ENCODE measurements at places on chromosomes 12 and 14.

DNA sequence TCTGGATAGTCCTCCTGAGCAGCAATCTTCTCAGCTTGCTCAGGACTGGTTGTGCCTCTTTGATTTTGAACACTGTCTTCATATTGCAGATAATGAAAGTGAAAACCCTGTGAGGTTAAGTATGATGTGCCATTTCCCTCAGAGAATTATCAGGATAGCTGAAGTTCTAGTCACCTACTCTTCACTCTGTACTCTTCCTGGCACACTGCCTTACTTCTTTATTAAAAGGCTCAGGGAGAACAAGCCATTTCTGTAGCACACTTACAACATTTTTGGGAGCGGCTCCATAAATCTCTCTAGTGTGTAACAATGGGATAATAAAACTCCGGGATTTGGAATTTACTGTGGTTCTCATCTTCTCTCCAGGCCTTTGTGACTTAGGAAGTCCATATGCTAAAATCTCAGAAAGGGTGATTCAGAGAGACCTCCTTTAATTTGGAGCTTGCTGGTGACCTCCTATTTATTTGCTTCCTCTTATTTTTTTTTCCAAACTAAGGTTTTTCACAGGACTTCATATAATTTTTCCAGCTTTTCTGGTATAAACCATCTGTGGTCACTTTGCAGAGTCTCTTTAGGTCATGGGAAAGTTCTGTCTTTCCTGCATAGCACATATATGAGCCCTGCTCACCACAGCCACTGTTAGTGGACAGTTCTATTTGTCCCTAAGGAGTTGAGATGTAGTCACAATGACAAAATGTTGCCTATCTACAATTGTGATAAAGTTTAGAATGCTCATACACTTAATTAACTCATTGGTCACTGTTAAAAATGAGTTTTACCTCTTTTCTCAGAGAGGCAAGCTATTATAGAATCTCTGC, 53.5 kb upstream of the LDHB start:
- DNase-seq, result no peak

DNA sequence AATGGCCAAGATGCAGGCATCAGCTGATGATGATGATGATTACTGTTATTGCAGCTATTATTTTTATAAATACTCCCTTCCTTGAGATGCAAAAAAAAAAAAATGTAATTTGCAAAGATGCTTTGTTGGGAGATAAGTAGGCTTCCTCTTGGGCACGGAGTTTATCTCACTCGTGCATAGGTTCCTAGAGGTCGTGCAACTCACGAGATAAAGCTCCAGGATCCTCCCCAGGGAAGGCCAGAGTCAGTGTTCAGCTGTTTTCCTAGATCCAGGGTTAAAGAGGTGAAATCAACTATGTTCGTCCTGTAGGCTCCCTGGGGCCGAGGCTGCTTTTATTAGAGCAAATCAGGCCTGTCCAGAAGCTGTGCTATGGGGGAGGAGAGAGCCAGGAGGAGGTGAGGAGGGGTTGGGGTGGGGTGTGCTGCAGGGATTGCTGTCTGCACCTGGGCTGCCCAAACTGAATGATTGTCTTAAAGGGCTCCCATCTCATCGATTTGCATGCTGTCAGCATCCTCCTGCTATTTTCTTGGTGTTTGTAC, 270.3 kb downstream of the NRXN3 start:
- DNase-seq, result no peak

- no peak for DNase-seq
Observed at GRCh38 chr12:496736-497135, 37.0 kb downstream of the B4GALNT3 start.

GRCh38 chr12:110578694-110579534, 4.2 kb downstream of the PPTC7 start:
- no peak for DNase-seq

DNA sequence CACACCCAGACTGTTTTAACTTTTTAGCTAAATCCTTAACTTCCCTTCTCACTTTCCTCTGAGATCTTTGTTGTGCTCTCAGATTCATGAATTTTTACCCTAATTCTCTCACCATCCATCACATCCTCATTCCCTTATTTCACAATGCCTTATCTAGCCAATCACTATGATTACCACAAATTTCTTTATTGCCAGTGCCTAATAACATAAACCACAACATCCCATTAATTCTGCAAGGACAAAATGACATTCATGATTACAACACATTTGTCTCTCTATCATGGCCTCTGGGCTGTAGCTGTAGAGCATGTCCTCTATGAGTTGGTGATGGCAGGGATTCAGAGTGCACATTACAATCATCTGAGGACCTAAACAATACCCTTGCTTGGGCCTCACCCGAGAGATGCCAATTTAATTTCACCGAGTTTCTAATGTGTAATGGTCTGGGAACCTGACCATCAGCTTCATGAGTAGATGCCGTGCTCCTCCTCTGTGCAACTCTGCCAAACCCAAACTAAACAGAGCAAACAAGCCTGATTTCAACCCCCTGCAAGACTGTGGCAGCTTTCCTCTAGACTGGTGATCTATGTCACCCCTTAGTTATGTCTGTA, 99.3 kb downstream of the SPTSSA start:
- DNase-seq, result no peak

- no peak for DNase-seq
Observed at GRCh38 chr12:1794440-1795090, 25.8 kb upstream of the LRTM2 start.

GRCh38 chr12:1844661-1845409, 24.5 kb downstream of the LRTM2 start:
- DNase-seq, result no peak

GRCh38 chr12:88658009-88658408, 77.7 kb upstream of the KITLG start:
- no peak for DNase-seq

DNA sequence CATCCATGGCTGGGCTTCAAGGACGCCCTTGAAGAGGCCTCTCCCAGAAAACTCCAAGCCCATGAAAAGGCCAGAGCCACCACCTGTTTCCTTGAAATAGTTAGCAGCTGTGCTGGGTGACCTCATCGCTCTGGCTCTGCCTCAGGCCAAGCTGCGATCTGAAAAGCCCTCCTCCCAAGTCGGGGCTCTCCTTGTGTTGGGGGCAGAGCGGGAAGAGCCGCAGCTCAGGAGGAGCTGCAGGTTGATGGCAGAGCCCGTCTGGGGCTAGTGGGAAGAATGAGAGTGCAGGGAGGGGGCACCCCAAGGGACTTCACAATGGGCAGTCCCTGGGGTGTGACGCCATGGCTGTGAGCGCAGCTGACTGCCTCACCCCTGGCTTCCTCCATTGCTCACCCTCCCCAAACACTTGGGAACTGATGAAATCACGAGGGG, 50.0 kb upstream of the STON2 start:
- DNase-seq, result no peak

DNA sequence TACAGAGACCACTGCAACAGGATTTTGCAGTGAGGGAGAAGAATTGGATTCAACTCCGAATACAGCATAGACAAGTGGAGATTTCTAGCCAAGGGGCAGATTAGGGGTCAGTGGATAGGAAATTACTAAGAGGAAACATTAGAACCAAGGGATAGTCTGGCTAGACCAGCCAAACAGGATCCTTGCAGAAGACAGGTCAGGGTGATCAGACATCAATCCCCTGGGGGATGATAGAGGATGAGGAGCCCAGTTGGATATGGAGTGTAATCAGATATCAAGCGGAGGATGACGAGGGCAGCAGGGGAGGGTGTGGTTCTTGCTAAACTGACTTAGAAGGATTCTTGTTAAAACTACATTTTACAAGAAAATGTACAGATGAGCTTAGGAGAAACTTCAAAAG, 424.4 kb downstream of the DAD1 start:
- no peak for DNase-seq

- DNase-seq, result no peak
Observed at GRCh38 chr14:23539248-23540140, 12.1 kb downstream of the ZFHX2 start.

DNA sequence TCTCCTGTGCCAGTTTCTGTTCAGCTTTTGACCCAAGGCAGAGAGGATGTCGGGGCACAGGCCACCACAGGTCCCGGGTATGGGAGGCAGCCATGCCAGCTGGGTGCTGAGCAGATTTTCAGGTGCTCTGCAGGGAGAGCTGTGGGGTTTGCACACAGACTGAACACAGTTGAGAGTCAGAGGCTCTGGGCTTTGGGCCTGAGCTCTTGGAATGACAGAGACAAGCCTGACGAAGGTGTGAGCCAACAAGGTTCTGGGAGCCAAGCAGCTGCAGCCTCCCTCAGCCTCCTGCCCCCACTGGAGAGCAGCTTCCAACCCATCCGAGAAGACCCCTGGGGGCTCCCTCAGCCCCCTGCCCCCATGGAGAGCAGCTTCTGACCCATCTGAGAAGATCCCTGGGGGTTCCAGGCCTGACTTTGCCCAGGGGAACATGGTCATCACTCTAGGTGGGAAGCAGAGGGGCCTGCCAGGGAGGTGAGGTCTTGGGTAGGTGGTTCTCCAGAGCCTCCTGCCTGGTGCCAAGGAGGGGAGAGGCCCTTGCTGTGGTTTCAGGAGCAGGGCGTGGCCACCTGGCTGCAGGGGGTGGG, 13.8 kb downstream of the FBRSL1 start:
- DNase-seq, result no peak

GRCh38 chr14:23602181-23603095, 23.8 kb upstream of the JPH4 start:
- no peak for DNase-seq

GRCh38 chr12:91769736-91770135, 375.9 kb downstream of the BTG1 start:
- no peak for DNase-seq

GRCh38 chr12:121439715-121440114, 39.8 kb downstream of the RNF34 start:
- DNase-seq, result no peak

- no peak for DNase-seq
Observed at GRCh38 chr14:73230051-73230450, 7.3 kb upstream of the PAPLN start.

GRCh38 chr14:22478670-22479069, 110.4 kb downstream of the DAD1 start:
- no peak for DNase-seq

DNA sequence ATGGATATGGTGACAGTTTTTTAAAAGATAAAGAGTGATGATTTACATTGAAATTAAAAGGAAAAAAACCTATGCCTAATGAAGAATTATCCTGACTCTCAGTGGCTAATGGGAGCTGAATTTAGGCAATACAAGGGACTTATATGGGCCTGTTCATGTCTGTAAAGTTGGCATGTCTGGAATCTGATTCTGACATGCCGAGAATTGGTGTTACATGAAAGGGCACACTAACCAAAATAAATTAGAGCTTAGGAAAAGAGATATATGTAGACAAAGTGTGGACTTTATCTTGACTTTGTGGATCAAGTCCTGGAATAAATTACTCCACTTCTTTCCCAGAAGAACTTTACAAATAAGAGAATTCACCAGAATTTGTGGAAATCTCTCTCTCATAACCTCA, 1.1 kb downstream of the TDG start:
- no peak for DNase-seq

DNA sequence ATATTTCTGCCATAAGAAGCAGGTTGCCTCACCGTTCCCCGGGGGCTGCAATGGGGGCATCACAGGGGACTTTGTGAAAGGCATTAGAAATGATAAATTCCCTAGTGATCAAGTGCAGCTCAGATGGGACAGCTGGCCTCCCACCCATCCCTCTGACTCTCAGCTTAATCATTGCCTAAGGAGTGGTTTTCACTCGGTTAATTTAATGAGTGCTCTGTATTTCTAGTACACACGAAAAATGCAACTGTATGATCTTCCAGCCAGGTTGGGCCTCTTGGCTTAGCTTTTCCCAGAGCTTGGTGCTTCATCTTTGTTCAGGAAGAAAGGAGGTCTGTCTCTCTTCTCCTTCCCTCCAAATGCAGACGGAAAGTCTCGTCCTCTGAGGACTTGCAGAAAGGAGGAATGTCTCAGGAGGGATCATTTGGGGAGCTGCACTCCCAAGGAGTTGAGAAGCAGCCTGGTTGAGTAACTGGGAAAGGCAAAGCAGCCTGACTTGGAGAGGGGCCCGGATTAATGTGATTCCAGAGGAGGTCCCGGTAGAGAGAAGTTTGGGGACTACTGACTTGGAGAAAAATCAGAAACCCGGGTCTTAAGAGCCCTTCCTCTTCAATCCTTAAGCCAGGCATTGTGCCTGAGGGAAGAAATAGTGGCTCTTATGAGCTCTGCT, 7.2 kb downstream of the CD9 start:
- DNase-seq, result no peak

- DNase-seq, result no peak
Observed at GRCh38 chr14:47153746-47154145, 502.2 kb upstream of the RPL10L start.

- DNase-seq, result no peak
Observed at GRCh38 chr12:121770813-121771625, 22.5 kb downstream of the RHOF start.

Measured in stimulated activated CD4-positive, alpha-beta T cell treated with anti-CD3 and anti-CD28 coated beads, Interleukin-4, amount 100 ng/mL, for 4 hours (primary cell).